ENCODE measurements at places on chromosomes 5 and 9.
A peak's percentile ranks its signal among the peaks of the same experiment; 100 is the strongest.

- no peak for DNase-seq
Observed at GRCh38 chr5:43780586-43780985, 177.6 kb downstream of the NNT start.

- no peak for DNase-seq
Observed at GRCh38 chr9:20369391-20369790, 252.9 kb downstream of the MLLT3 start.

GRCh38 chr5:142472306-142472951 lies 147.6 kb upstream of the SPRY4 start:
- DNase-seq, result no peak

DNA sequence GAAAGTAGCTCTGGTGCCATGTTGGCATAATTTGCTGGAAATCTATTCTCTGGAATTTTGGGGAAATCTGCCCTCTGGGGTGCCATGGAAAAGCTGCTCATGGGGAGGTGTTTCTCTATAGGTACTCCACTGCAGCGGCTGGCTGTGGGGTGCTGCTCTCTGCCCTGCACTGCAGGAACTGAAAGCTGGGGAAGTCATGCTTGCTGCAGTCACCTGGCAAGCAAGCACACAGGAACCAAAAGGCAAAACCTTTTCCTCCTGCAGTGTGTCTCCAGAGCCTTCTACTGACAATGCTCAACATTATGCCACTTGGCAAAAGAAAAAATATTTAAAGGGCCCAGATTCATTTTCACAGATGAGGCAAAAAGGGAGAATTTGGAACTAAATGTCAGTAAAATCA lies 25.8 kb upstream of the CARNMT1 start:
- DNase-seq, result no peak

- peak; percentile 50 for DNase-seq
Observed at GRCh38 chr9:75891277-75891741, 836 bp downstream of the PCSK5 start.

- DNase-seq, result peak; percentile 84
Observed at GRCh38 chr5:69042915-69043654, 50.7 kb upstream of the SLC30A5 start.

DNA sequence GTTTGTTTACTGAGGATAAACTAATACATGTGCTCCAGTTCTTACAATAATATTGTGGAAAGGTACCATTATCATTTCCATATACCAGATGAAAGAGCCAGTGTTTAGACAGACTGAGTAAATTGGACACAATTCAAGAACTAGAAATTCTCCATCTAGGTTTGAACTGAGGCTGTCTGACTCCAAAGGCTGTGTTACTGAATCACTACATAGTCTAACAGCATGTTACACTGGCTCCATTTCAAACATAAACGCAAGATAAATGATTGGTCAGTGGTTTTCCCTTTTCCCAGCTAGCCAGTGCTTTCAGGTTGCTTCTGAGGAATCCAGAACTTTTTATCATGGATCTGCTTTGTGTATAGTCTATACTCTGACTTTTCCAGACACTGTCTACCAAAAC lies 8.1 kb downstream of the SPDL1 start:
- no peak for DNase-seq

GRCh38 chr5:119398727-119399466 lies 43.1 kb downstream of the TNFAIP8 start:
- DNase-seq, result no peak

- no peak for DNase-seq
Observed at GRCh38 chr9:99433095-99433494, 211.0 kb downstream of the SEC61B start.

DNA sequence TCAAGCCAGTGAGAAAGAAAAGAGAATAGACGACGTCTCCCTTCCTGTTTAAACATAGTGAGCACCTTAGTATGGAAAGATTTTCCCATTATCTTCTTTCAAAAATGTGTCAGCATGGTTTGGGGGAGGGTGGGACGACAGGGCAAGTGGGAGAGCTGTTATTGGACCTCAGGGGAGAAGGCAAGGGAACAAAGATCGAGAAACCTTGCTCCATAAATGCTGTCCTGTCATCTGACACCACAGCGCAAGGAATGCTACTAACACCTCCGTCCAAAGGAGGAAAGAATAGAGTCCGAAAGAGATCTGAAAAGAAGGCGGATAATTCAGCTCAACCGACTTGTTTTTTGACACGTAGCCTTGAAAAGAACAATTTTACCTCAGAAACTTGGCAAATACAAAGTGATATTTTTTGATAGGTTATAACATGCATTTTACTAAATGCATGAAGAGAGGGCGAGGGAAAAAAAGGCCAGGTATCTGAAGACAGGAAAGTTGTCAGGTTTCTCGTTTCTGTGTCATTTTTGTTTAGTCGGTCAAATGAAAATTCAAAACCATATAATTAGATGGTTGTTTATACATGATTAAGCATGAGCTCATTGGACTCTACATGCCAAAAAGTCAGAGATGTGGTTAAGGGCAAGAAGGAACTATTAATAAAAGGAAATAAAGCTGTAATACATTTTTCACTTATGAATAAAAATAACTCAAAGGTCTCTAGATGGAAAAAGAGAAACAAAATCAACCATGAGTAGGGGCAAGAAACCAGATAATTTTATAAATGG lies 155.7 kb downstream of the GLIS3 start:
- no peak for DNase-seq

DNA sequence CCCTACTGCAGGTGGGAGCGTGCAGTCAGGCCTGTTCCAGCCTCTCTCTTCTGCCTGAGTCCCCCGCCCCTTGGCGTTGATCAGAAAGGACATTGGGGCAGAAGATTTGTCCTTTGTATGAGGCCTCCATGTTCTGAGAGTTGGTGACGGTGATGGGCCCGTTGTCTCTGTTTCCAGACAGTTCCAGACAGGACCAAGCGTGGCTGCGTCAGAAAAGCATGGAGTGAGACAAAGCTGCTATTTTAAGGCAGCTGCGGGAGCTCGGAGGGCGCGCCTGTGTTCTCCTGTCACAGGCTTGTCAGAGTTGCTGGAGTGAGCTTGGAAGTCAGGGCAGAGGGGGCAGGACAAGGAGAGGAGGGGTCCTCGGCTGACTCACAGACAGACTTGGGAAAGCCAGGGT lies 32.1 kb upstream of the SH3PXD2B start:
- no peak for DNase-seq

DNA sequence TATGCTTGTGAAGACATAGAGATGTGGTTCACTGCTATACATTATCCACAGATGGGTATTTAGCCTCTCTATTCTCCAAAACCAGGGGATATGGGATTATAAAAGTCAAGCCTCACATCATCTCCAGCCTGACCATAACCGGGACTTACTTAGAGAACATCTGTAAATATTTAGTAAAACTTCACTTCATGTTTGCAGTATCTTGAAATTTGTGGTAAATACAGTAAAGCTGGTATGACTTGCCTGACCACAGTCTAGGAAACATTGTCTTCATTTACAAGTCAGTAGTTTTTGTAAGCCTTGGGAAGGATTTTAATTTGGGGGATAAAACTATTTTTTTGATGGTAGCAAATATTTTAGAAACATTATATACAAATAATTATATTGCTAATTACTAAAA lies 64.2 kb downstream of the MAST4 start:
- no peak for DNase-seq

- peak; percentile 22 for DNase-seq
Observed at GRCh38 chr5:127072861-127073846, at the start of gene C5orf63. TSS of gene C5orf63 (minus strand) at chr5:127073502. CDS start at chr5:127058995, 14,507 bp downstream.

DNA sequence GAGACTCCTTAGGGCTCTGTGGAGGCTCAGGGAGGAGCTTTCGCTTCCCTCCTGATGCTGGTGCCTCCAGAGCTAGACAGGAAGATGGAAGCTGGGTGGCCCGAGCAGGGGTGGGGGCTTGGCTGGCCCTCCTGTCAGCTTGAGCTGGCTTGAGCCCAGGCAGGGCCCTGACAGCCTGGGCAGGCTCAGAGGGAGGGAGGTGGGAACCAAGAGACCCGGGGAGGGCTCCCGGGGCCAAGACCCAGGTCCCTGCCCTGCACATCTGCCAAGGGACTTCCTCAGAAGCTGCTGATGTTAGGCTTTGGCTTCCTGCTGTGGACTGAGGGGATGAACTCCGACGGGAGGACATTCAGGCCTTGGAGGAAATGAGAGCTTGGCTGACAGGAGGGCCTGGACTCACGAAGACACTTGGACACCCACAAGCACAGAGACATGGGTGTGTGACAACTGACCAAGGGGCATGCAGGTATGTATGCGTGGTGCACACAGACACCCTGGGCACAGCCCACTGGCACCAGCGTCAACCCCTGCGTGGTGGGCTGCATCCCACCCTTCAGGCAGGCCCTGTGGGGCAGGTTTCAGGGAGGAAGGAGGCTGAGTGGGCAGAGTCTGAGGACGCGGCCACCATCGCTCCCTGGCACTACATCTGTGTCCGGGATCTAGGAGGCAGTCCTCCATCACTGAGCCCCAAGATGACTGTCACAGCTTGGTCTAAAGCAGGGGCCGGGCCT lies 1.7 kb upstream of the LTC4S start:
- DNase-seq, result no peak

- DNase-seq, result no peak
Observed at GRCh38 chr9:104556830-104557634, 11.9 kb upstream of the OR13C8 start.

- no peak for DNase-seq
Observed at GRCh38 chr5:139864716-139865483, 69.3 kb downstream of the PSD2 start.

GRCh38 chr5:128426090-128426534 lies 111.9 kb downstream of the FBN2 start:
- DNase-seq, result no peak

DNA sequence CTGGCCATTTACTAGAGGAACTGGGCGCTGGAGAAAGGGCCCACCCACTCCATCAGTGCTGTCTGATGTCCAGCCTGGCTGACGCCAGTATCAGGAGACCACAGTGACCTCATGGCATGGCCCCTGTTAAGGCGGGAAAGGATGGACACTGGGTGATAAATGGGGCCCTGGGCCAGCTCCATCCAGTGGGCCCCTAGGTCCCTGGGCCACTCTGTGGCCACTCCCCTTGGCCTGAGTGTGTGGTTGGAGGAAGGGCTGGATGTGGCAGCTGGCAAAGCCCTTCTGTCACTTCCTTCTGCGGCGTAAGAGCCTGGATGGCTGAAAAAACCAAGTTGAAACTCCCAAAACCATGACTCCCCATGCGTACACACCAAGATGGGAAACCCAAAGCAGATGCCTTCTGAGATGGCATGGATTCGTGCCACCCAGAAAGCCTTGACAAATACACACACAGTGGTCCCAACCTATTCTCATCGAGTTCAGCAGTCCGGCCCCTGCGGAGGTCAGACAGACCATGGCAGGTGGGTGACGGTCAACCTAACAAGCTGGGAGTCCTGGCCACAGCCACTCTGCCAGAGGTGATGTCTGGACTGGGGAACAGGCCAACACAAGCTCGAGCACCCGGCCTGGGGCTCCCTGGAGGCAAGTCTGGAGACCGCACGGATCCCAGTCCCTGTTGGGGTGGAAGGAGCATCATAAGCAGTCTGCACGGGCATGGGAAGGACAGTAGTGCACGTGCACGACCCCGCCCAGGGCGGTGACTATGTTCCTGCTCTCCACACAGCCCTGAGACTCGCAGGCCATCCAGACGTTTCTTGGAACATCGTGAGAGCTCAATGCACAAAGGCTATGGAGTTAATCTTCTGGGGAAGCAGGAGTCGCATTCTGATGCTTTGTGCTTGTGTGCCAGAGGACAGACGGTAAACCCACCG lies 45.2 kb upstream of the NOTCH1 start:
- no peak for DNase-seq
